GM20000 (cell line): ENCODE measurements at places on chromosomes 7 and 10.

DNA sequence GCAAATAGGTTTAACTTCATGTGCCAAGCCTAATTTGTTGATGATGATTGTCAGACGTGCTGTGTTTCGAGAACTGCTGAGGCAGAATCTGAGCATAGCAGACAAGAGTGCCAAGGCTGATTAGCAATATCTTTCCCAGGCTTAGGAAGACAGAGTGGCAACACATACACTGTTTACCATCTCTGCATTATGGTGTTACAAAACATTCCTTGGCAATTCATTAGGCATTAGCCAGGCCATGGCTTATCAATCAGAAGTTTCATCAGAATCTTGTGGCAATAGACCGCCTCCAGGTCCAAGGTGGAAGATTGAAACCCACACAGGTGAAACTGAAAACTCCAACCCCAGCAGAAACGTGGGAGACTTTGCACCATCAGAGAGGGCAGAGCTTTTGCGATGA is 148.5 kb downstream of the AOAH start:
- no peak for DNase-seq

DNA sequence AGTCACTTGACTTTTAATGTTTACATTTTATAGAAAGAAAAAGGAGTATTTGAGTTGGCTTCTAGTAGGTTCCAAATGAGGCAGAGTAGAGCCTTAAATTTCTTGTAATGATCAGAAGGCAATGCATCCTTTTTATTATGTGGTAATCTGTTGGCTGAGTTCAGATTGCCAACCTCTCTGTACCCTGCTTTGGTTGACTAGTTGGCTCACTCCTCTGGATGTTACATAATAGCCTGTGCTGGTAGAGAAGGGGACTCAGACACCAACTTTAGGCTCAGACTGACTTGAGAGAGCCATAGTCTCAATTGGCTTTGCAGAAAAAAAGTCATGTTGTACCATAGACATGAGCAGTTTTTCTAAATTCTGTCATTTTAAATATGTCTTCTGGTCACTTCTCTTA is 46.8 kb upstream of the GLCCI1 start:
- DNase-seq: no peak

DNA sequence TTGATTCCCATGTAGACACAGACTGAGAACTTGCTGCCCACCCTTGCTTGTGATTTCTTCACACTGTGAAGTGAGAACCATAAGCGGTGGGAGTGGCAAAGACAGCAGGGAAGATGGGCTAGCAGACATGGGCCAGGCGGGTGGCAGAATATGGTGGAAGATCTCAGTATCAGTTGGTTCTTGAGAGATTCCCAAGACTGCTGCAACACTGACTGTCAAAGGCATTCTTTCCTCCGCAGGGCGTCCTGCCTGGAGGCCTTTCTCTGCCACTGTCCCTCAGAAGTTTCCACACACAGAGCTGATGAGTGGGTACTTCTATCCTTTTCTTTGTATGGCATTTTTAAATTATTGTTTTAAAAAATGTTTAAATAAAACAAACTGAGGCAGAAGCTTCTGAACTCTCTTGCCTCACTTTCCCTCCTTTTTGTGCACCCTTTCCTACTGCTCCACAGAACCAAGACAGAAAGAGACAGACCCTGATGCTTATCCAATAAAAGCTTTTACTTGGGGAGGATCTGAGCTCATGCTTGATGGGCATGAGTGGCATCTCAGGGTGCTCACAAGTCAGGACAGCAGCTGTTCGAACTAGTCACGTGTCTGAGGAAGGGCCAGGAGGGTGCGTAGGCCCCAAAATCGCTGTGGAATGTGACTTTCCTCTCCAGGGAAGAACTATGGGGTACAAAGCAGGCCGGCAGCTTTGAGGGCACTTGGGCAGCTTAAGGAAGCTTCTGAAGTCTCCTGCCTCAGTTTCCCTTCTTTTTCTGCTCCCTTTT is 104.7 kb upstream of the PCGF5 start:
- DNase-seq: no peak

GRCh38 chr10:44587488-44588318 is 202.8 kb upstream of the CXCL12 start:
- no peak for DNase-seq

GRCh38 chr10:95445223-95445836 is 115.8 kb downstream of the SORBS1 start:
- no peak for DNase-seq

DNA sequence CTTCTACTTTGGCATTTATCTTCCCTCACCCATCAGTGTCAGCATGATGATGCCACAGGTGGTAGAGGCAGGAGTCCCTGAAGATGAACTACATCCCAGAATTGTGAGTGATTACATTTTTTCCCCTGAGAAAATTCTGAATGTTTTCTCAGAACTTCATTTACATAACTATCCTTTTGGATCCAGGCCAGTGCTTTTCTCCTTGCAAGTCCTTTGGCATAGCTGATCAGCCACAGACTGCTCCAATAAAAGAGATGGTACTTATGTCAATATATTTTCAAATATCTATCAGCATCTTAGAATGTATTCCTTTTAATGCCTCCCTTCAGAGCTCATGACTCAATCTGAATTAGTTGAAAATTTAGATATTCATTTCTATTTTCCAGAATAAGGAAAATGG is 135.5 kb downstream of the IQUB start:
- DNase-seq: no peak

DNA sequence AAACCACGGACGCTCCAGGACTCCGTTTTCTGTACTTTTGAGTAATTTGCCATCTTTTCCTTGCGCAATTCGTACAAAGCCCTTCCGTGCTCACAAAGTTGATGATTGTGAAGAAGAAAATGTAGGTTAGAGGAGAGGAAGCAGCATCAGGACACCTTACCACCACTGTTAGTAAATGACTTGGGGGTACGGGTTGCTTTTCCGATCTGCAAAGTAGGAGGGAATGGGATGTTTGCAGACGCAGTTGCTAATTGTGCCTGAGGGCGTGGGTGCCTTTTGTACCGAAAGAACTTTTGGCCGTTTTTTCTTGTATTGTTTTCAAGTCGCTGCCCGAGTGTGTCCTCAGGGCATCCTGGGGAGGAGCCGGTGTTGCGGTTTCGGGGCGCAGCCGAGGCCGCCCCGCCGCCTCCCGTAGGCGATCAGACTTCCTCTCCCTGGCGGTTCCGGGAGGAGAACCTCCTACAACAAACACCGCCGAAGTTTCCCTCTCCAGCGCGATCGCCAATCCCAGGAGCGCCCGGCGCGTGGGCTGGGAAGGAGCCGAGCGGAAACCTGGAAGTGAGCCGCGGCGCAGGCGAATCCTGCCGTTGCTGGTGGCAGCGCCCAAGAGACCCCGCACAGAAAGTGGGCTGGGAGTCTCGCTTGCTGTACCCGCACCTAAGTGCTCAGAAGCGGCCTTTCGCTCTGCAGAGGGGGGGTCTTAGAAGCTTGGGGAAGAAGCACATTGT is 1.0 kb downstream of the PRR15 start:
- no peak for DNase-seq

DNA sequence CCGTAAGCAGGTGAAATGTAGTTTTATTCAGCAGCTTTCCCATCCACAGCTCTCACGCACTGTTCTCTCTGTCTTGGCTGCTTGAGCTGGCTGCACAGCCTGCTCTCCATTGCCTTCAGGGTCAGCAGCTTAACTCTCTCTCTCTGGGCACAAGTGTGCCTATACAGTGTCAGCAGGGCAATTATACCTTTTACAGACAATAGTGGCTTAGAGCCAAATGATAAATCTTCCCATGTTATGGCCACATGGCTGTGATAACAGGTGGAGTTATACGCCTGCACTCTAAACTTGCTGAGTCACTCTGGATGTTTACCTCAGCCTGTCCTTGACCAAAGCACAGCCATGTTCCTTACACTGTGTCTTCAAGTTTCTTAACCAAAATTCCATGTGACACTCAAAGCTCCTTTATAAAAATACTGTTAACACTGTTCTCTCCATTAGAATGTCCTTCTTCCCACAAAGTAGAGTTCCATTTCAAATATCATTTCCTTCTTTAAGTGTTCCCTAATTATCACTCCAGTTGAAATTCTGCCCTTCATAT is 6.1 kb downstream of the RNF133 start:
- DNase-seq: no peak
